ENCODE measurements at places on chromosomes 4 and X.

- no peak for ATAC-seq
Measured at GRCh38 chr4:74109116-74109869, 10.3 kb upstream of the CXCL2 start.

GRCh38 chr4:161376275-161376674, 787.5 kb downstream of the FSTL5 start:
- ATAC-seq, result no peak

GRCh38 chr4:28226962-28227361, 1366.3 kb downstream of the STIM2 start:
- no peak for ATAC-seq

GRCh38 chrX:153338836-153339235, 4.9 kb downstream of the ZNF275 start:
- peak; percentile 8 for ATAC-seq

DNA sequence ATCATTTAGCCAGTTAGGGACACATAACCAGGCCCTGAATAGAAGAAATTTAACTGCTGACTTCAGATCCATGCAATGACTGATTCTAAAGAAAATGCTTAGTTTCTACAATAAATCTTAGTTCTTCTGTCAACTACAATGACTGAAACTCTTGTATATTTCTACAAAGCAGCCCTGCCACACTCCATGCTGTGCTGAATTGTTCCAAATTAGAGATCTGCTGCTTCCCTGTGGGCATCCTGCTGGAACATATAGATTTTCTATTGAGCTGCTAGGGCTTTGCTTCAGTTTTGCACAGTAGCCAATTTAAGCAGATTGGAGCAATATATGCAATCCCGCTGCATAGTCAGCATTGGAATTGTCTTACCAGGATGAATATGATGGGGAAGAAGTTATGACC, 312.8 kb upstream of the SMIM31 start:
- ATAC-seq, result no peak

DNA sequence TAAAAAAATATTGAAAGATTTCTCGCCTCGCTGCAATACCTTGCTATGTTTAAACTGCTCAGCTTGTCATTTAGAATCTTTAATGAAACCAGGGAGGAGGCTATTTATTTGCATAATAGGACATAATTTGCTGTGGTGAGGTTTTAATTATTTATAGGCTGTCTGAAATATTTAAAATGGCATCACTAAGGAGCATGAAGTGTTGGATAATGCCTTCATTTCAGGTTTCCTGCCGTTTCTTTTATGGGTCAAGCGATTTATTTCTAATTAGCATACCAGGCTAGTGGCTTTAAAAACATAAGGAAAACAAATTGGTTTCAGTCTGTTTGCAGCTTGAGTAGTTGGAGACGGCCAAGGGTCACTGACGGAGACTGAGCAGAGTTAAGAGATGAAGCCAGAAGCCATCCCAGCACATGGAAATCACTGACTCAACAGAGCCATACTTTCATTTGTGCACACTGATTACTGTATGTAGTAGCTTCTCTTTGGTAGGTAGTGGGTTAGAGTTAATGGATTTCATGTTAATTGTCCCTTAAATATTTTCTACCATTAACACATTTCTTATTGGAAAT, 1962.4 kb upstream of the TENM3 start:
- no peak for ATAC-seq
